ENCODE measurements at places on chromosomes 7 and 10. TPM values are rescaled to one million over a fixed set of nuclear protein-coding genes. Genes with fewer than 3 reads are reported as not detected.

The SEMA3E gene
- 0.51 TPM for total RNA-seq

The CPEB3 gene
- total RNA-seq, result 2.8 TPM

The EMX2 gene
- total RNA-seq, result not detected

The UTF1 gene
- not detected for total RNA-seq

The MRC1 gene
- total RNA-seq, result not detected

The CCDC172 gene
- total RNA-seq, result not detected

The AGBL3 gene
- 1.8 TPM for total RNA-seq

The CEP55 gene
- 25.2 TPM for total RNA-seq

The ZNF239 gene
- 16.4 TPM for total RNA-seq

The NACAD gene
- not detected for total RNA-seq

The PSD gene
- total RNA-seq, result 0.75 TPM

DNA sequence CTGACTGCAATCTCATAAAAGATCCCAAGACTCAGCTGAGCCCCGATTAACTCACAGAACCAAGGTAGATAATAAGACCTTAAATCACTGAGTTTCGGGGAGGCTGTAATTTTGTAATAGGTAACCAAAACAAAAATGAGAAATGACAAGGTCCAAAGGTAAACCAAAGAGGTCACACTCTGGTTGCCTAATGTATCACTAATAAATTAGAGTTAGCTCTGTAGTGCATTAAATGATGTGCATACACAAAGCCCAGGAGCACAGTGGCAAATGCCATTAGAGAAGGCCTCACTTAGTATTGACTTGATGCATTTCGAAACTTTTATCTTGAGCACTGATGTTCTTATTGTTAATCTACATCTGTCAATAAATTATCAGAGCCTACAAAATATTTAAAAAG, 237.7 kb upstream of the CCDC6 start:
- H3K36me3 ChIP-seq, result no peaks in the 10 kb centered on the region
- H3K4me1 ChIP-seq, result peaks cover 16% of the 10 kb centered on the region
- no peaks in the 10 kb centered on the region for H3K27me3 ChIP-seq
- no peak overlapping the region for H3K27ac ChIP-seq
- no peak for DNase-seq
- H3K4me3 ChIP-seq, result no peak overlapping the region

- no peak overlapping the region for H3K27ac ChIP-seq
- H3K27me3 ChIP-seq, result peaks cover 18% of the 10 kb centered on the region
- H3K36me3 ChIP-seq, result no peaks in the 10 kb centered on the region
- H3K4me1 ChIP-seq, result no peaks in the 10 kb centered on the region
- DNase-seq, result peak; percentile 9
These were observed 78.9 kb downstream of the CHRM2 start for GRCh38 chr7:136947347-136947746.

- H3K27ac ChIP-seq, result no peak overlapping the region
- H3K4me1 ChIP-seq, result peaks cover 5% of the 10 kb centered on the region
- peaks cover 6% of the 10 kb centered on the region for H3K36me3 ChIP-seq
- no peak for DNase-seq
These were observed 4.3 kb downstream of the SHH start for GRCh38 chr7:155807789-155808548.

DNA sequence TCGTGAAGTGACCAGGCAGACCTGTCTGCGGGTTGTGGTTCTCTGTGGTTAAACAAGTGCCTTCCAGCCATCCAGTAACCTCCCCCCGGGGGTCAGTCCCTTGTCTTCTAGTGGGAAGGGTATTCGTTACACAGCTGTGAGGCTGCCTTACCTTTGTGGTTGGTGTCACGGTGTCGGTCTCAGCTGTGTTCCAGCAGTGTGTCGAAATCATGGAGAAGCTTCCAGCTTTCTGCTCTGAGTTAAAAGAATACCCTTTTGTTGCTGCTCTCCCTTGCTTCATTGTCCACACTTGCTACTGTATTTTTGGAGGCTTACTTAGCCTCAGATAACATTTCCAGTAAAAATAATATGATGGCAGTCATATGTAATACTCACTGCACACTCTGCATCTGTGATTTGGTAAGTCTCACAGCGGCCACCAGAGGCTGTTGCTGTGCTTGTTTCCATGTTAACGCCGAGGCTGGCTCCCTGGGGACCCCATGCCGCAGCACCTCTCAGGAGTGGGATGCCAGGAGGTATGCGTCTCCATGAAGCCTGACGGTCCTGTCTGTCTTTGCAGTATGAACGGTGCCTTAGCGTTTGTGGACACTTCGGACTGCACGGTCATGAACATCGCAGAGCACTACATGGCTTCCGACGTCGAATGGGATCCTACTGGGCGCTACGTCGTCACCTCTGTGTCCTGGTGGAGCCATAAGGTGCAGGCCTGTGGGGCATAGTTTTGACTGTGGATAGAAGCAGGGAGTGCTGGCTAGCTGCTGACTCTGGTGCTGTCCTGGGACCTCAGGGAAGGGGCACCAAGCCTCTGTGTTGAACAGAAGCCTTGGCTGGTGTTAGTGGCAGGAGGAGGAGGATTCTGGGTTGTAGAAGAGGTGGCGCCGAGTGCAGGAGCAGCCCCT, 20.5 kb downstream of the EIF3B start:
- H3K4me3 ChIP-seq, result no peak overlapping the region
- H3K27me3 ChIP-seq, result no peaks in the 10 kb centered on the region
- no peak for DNase-seq
- peaks cover 98% of the 10 kb centered on the region for H3K36me3 ChIP-seq

- H3K4me1 ChIP-seq, result peaks cover 12% of the 10 kb centered on the region
- peak; percentile 25 for DNase-seq
- no peaks in the 10 kb centered on the region for H3K36me3 ChIP-seq
- H3K27me3 ChIP-seq, result peaks cover 22% of the 10 kb centered on the region
- H3K27ac ChIP-seq, result no peak overlapping the region
These were observed 89.2 kb downstream of the RBM20 start for GRCh38 chr10:110733218-110733952.

- peaks cover 43% of the 10 kb centered on the region for H3K36me3 ChIP-seq
- no peak overlapping the region for H3K4me3 ChIP-seq
- H3K4me1 ChIP-seq, result peaks cover 15% of the 10 kb centered on the region
These were observed 235.4 kb downstream of the KIAA1217 start for GRCh38 chr10:24444337-24444736.

GRCh38 chr10:31395695-31396094, 76.7 kb downstream of the ZEB1 start:
- peaks cover 15% of the 10 kb centered on the region for H3K4me1 ChIP-seq
- no peak overlapping the region for H3K4me3 ChIP-seq
- no peaks in the 10 kb centered on the region for H3K36me3 ChIP-seq
- H3K27me3 ChIP-seq, result no peaks in the 10 kb centered on the region
- DNase-seq, result no peak

DNA sequence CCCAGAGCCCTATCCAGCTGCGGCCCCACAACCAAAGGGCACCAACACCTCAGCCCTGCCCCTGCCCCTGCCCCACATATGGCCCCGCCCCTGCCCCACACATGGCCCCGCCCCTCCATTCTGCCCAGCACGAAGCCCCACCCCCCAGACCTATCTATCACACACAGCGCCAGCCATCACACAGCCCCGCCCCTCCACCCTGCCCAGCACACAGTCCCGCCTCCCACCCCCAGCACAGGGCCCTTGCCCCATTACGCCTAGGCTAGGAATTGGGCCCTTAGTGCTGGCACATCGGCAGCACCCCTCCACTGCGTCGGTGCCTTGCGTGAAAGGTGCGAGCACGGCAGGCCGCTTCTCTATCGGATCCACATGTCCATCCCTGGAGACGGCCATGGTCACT, 126.8 kb downstream of the MAD1L1 start:
- no peaks in the 10 kb centered on the region for H3K36me3 ChIP-seq
- no peak overlapping the region for H3K4me3 ChIP-seq
- no peaks in the 10 kb centered on the region for H3K27me3 ChIP-seq
- no peak for DNase-seq
- no peak overlapping the region for H3K27ac ChIP-seq
- H3K4me1 ChIP-seq, result peaks cover 18% of the 10 kb centered on the region

GRCh38 chr10:15738270-15738925, 18.7 kb upstream of the ITGA8 start:
- no peak for DNase-seq
- H3K27me3 ChIP-seq, result peaks cover 44% of the 10 kb centered on the region
- no peaks in the 10 kb centered on the region for H3K36me3 ChIP-seq
- no peak overlapping the region for H3K4me3 ChIP-seq

- H3K27ac ChIP-seq, result no peak overlapping the region
- no peak for DNase-seq
- H3K4me3 ChIP-seq, result no peak overlapping the region
- no peaks in the 10 kb centered on the region for H3K27me3 ChIP-seq
These were observed 50.1 kb downstream of the MCU start for GRCh38 chr10:72742092-72742491.

GRCh38 chr10:62062752-62063512, 161.4 kb downstream of the ARID5B start:
- no peaks in the 10 kb centered on the region for H3K27me3 ChIP-seq
- H3K27ac ChIP-seq, result peak overlapping the region; percentile 46
- H3K36me3 ChIP-seq, result peaks cover 82% of the 10 kb centered on the region
- peaks cover 39% of the 10 kb centered on the region for H3K4me1 ChIP-seq

DNA sequence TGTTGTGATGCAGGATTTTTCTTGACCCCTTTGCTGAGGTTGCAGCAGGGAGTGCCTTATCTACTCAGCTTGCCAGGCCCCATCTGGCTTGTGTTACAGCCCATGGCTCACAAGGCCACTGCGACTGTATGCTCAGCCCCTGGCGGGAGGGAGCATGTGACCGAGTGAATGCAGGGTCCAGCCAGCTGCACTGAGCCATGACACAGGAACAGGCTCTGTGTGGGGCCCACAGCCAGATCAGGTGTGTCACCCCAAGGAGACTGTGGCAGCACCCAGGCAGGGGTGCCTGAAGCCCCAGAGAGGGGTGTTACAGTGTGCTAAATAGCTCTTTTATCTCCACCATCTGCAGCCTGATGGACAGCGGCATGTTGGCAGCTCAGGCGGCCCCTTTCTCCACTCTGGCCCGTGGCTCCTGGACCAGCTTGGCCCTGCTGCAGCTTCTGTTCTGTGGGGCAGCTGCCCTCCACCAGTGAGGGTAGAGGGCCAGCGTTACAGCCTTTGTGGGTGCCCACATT, 2.6 kb upstream of the PCBD1 start:
- no peaks in the 10 kb centered on the region for H3K36me3 ChIP-seq
- no peaks in the 10 kb centered on the region for H3K27me3 ChIP-seq

DNA sequence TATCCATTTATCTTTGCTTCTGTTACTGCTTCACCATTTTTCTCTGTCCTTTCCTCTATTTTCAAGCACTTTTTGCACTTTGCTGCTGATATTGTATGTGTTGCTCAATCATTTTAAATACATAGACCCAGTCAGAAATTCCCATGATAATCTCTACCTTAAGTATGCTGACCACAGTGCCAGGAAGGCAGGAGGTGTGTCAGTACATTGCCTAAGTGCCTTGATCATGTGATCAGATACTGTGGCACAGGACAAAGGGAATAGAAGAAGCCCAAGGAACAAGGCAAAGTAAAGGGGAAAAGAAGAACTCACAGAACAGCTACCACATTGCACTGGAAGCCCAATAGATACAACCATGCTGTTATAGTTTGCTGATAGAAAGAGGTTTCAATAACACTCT, 53.7 kb upstream of the CD36 start:
- no peak overlapping the region for H3K4me3 ChIP-seq
- peak overlapping the region; percentile 10 for H3K27ac ChIP-seq
- peak; percentile 83 for DNase-seq
- no peaks in the 10 kb centered on the region for H3K27me3 ChIP-seq

DNA sequence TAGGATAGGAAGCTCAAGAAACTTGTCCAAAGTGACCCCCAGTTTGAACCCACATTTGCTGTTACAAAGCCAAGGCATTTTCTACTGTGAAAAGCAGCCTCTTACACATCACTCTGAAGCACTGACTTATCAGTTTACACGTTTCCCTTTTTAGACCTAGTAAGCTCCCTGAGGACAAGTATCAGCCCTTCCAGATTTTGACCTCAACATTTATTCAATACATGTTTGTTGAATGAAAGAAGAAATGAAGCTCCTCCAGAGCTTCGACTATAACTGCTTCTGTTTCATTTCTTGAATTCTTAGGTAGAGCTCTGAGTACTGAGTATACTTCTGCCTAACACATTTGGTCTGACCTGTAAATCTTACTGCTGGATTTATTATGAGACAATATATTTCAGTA, 2.7 kb downstream of the WASL start:
- no peaks in the 10 kb centered on the region for H3K27me3 ChIP-seq
- DNase-seq, result no peak
- peaks cover 40% of the 10 kb centered on the region for H3K4me1 ChIP-seq
- peak overlapping the region; percentile 98 for H3K4me3 ChIP-seq
- peaks cover 6% of the 10 kb centered on the region for H3K36me3 ChIP-seq

Data from MCF 10A (cell line).